ENCODE measurements at places on chromosomes 12 and 14.

DNA sequence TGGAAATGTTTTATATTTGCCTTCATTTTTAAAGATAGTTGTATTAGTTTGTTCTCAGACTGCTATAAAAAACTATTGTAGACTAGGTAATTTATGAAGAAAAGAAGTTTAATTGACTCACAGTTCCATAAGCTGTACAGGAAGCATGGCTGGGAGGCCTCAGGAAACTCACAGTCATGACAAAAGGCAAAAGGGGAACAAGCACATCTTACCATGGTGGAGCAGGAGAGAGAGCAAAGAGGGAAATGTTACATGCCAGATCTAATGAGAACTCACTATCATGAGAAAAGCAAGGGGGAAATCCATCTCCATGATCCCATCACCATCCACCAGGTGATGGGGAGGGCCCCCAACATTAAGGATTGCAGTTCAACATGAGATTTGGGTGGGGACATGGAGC, 35.5 kb upstream of the UNC79 start:
- no peak for DNase-seq

- DNase-seq: no peak
These were observed 233.4 kb downstream of the SPTSSA start for GRCh38 chr14:34228650-34228976.

DNA sequence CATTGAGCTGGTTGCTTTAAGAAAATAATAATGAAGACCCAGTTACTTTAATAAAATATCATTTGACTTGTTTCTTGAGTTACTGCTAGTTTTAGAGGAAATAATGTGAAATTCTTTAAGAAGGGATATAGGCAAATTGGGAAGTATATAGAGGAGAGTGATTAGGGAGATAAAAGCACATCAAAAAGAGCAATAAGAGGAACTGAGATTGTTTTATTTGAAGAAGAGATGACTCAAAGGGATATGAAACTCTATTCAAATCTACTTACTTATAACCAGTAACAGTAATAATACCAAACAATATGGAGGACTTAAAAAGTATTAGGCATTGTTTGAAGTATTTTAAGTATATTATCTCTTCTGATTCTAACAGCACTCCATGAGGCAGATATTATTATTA, 37.1 kb downstream of the LRRK2 start:
- no peak for DNase-seq

DNA sequence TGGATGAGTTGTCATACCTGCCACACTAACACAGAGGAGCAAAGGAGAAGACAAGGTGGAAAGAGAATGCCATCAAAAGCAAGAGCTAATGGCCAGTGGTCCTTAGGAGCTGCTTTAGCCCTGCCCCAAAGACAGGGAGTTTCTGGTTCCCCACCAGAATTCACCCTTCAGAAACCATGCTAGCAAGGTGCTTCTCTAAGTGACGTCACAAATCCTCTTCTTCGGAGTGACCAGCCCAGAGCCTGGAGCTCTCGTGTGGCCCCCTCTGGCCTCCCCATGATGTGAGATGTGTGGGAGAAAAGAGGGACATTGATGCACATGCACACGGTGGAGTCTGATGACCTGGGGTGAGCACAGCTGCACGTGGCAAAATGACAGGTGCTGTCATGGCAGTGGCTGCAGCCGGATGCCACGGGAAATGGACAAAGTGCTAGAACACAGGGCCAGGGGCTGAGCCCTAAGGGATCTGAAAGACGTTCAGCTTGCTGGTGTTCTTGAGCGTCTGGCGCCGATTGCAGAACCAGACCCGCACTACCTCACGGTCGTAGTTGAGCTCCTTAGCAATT, 16.9 kb upstream of the TFCP2 start:
- DNase-seq: no peak

DNA sequence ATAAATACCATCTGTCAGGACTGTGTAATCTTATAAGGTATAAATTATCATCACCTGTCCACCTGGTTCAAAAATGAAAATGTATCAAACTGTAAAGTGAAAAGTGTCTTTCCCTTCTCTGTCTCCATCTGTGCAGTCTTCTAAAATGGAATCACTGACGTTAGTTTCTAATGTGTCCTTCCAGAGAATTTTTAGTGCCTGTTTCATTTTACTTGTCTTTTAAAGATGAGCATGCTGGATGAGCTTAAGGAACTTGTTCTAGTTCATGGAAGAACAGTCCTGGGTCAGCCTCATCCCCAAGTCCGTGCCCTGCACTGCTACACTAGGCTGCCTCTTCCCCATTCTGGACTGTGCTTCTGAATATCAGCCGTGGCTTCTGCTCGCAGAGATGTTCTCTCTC, 5.4 kb upstream of the NT5DC3 start:
- no peak for DNase-seq

DNA sequence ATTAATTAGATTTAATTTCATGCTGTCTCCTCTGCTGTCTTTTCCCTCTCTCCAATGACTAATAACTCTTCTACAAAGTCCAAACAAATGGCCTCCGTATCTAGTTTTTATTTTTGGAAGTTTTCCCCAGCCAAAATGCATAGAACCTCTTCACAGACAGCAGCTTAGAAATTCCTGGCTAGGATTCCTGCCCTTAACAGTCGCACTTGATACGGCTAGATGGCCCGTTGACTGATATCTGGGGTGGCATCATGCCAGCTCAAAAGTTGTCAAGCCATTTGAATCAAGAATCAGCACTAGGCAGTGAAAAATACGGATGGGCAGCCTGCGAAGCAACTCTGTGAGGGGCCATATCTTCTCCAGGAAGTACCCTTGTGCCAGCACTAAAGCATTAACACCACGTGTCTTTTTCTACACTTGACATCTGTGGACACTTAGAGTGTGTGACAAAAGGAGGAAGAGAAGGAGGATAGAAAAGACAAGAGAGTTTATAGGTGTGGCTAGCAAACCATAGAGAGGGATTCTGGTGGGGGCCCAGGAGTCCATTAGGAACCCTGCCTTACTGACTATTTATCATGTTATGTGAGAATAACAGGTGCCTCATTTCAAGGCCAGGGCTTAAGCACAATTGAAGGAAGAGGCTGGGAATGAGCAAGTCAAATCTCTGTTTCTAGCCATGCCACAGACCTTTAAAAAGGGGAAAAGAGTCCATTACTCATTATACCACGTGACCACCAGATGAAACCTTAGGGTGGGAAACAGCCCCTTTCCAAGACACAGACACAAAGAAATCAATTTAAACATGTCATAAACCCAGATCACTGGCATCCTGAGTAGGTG, 39.2 kb upstream of the KRR1 start:
- no peak for DNase-seq

GRCh38 chr14:36818794-36819384, 157.2 kb downstream of the PAX9 start:
- no peak for DNase-seq

- DNase-seq: no peak
These were observed 16.9 kb upstream of the PPP4R4 start for GRCh38 chr14:94157197-94157596.

DNA sequence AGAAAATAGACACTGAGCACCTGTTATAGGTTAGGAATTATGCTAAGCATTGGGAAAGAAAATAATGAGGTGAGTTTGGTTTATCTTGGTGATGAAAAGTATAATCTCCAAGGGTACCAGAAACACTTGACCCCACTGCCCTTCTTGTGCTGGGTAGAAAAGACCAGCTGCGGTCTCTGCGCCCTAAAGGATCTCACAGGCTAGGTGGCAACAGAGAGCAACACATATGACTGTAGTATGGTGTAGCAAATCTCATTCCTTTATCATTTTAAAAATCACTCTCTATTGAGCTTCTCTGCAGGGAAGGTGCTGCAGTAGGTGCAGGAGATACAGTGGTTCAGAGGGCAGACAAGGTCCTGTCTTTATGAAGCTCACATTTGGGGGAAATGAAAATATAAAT, 26.1 kb downstream of the NRXN3 start:
- no peak for DNase-seq

DNA sequence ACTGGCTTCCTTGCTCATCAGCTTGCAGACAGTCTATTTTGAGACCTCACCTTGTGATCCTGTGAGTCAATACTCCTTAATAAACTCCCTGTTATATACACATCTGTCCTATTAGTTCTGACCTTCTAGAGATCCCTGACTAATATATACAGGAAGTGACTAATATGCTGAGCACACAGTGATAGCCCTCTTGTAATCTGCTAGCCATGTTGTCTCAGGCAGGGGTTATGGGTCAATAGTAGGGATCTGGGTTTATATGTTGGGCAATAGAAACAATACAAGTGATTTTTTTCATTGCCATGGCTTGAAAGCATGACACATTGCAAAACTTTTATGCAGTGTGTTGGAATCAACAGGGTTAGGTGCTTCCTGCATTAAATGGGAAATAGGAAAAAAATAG, 562.2 kb downstream of the GALC start:
- no peak for DNase-seq

Data from left hindlimb (tissue), 1 donor.